Stimulated activated CD4-positive, alpha-beta T cell treated with anti-CD3 and anti-CD28 coated beads, Interleukin-15, amount 100 ng/mL, for 48 hours (primary cell): ENCODE measurements at places on chromosomes 11 and 22.

DNA sequence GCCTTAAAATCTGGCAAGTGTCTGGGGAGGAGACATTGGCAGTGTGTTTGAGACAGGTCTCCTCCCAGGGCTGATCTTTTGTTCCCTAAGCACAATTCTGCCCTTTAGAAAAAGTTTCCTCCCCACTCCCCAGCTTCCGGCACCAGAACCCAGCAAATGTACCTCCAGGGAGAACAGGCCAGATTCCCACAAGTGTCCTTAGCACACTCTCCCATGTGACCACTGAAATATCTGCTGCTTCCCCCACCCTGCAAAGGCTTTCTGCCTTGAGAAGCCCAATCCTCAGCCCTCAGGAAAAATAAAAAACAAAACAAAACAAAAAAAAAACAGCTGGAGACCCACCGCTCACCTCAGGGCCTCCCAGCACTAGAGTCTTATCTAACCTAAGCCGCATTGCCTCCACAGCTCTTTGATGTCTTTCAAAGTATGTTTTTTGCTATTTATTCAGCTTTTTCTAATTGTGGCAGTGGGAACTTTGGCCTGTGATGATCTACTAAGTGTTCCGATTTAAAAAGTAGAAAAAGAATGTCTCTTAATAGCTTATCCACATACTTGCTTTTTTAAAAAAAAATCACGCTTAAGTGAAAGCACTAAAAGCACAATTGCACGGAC, 29.0 kb upstream of the FBLN1 start:
- no peak for DNase-seq

DNA sequence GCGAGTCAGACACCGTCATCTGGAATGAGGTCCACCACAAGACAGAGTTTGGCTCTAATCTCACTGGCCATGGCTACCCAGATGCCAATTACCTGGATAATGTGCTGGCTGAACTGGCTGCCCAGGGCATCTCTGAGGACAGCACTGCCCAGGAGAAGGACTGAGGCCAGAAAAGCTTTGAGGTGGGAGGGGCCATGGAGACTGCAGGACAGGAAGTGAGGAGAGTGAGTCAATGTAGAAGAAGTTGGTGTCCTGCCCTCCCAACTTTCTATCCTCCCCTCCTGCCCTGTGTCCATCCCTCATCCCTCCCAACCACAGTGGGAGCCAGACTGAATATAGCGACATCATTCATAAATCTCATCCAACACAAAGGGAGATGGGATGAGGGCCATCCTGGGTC, 8.0 kb downstream of the MPEG1 start:
- DNase-seq, result no peak

GRCh38 chr11:14593671-14594070, 49.9 kb upstream of the PDE3B start:
- DNase-seq, result no peak

DNA sequence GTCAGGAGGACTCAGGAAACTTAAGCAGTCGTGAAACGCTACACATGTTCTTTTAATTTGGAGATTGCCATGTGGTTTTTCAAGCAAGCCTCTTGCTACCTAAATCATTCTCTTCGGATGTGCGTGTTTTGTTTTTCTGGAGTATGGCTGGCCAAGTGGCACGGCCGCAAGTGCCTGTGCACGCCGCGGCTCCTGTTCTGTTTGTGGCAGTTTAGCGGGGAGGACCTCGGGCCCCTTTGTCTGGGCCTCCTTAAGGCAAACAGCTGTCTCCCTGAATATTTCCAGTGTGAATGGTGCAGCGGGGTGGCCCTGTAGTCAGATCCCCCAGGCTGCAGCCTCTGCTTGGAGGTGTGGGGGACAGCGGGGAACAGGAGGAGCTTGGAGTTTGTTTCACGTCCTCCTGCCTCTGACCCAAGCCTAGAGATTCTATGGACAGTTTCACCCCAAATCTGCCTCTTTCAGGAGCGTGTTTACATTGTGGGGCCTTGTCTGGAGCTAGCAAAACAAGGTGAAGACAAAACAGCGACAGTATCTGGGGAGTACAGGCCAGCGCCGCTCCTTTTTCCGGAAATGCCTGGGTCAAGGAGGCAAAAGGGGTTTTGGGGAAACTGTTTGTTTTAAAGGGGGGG, 1.3 kb downstream of the LRP5 start:
- DNase-seq, result no peak

- no peak for DNase-seq
Measured at GRCh38 chr22:25774575-25775026, 32.6 kb downstream of the MYO18B start.

DNA sequence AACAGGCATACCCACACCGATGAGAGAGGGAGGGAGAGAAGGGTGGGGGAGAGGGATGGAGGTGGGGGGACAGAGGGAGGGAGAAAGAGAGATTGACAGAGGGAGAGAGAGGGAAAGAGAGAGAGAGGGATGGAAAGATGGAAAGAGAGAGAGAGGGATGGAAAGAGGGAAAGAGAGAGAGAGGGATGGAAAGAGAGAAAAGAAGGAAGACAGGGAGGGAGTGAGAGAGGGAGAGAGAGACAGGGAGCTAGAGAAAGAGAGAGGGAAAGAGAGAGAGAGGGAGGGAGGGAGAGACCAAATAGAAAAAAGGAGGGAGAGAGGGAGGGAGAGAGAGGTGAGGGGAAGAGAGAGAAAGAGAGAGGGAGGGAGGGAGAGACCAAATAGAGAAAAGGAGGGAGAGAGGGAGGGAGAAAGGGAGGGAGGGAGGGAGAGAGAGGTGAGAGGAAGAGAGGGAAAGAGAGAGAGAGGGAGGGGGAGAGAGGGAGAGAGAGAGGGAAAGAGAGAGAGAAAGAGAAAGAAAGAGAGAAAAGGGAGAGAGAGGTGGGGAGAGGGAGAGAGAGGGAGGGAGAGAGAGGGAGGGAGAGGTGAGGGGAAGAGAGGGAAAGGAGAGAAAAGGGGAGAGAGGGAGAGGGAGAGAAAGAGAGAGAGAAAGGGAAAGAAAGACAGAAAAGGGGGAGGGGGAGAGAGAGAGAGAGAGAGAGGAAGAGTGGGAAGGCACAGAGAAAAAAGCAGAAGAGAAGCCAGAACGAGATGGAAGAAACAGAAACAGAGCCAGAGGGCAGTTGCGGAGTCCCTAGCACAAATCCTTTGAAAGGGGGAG, 23.8 kb downstream of the MB start:
- DNase-seq, result no peak

GRCh38 chr22:50107529-50107928, 17.7 kb downstream of the MOV10L1 start:
- DNase-seq, result no peak

- DNase-seq, result no peak
Measured at GRCh38 chr11:124176925-124177715, 6.0 kb upstream of the OR10D3 start.

GRCh38 chr11:103942646-103943045, 93.8 kb upstream of the DDI1 start:
- no peak for DNase-seq

- no peak for DNase-seq
Measured at GRCh38 chr22:48745842-48746788, 1081.6 kb downstream of the BRD1 start.

- no peak for DNase-seq
Measured at GRCh38 chr11:58771458-58771855, 39.7 kb upstream of the GLYAT start.

- peak; percentile 72 for DNase-seq
Measured at GRCh38 chr11:65899356-65900124, 648 bp downstream of the FOSL1 start.

- no peak for DNase-seq
Measured at GRCh38 chr22:21443735-21444421, 23.3 kb upstream of the TMEM191C start.

- DNase-seq, result no peak
Measured at GRCh38 chr11:111776398-111777093, 10.4 kb upstream of the PPP2R1B start.

- DNase-seq, result no peak
Measured at GRCh38 chr11:65499713-65500386, 1.0 kb downstream of the MALAT1 start.
